GOT3 (cell line): ENCODE measurements at places on chromosomes 4 and X.

DNA sequence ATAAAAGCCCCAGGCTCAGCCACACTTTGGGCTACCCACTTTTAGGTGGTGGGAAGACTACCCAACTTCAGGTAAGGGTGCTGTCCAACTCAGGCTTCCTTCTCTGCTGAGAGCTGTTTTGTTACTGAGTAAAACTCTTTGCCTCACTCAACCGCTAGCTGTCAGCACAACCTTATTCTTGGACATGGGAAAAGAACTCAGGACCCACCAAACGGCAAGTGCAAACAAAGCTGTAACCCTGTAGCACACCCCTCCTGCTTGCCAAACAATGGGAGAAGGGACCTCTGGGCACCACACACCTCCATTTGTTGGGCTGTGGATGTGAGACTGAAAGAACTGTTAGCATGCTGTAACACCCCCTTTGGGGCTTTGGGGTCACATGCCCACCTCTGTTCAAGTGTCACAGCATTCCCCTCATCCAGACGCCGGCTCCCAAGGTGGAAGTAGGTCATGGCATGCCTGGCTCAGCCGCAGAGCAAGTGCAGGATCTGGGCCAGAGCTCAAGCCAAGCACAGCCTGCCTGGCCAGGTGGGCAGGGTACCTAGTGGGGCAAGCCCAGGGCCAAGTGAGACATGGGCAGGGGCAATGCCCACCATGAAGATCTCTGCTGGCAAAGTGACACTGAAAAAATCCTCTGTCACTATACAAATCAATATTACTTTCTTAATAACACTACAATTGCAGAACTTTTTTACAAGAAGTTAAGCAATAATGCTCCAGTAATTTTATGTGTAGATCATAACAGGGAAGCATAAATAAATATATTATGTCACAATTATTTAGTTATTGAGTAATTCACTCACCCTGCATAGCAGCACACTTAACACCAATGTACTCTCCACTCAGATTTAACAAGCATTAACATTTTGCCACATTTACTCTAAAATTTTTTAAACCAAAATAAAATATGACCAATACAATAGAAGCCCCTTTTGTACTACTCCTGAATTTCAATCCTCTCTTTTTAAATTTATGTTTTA, 107.2 kb downstream of the TBCK start:
- no peak for DNase-seq

DNA sequence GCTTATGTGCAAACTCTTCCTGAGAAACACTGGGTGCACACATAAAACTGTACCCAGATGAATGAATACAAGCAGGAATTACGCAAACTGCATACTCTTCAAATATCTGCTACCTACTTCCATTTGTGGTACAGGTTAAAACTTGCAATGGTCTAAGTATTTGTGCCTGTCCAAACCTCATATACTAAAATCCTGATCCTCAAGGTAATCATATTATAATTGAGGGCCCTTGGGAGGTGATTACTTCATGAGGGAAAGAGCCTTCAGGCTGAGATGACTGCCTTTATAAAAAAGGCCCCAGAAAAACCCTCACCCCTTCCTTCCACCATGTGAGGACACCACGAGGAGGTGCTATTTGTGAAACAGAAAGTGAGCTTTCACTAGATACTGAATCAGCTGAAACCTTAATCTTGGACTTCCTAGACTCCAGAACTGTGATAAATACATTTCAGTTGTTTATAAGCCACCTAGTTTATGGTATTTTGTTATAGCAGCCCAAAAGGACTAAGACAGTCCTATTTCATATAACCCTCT, 1977.2 kb downstream of the PCDH7 start:
- no peak for DNase-seq

GRCh38 chr4:26476545-26476944, 13.7 kb downstream of the CCKAR start:
- DNase-seq = no peak

DNA sequence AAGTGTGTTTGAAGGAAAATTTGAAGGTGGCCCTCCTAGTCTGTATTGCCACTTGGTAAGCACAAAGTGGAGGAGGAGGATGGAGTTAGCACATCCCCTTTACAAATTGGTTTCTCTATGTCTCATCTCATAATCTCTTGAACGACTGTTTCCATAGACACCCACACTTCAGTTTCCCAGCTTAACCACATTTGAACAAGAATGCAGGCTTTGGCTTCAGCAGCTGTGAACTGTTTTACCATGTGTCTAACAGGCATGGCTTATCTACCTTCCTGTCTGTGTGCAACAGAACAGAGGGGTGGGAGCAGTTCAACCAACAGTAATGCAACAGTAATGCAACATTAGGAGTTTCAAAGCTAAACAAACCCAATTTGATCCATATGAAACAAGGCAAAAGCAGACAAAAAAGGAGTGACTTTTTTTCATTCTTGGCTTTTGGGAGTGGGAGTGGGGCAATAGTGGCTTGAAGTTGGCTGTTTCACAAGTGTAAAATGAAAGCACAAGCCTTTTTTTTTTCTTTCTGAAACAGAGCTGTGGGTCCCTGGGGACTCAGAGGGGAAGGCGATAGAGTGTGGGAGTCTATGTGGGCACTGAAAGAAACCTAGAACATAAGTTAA, 108.0 kb downstream of the ITM2A start:
- no peak for DNase-seq

- DNase-seq = no peak
These were observed 1.3 kb downstream of the NAF1 start for GRCh38 chr4:163165217-163166017.

- DNase-seq = no peak
These were observed 764.5 kb downstream of the TRAM1L1 start for GRCh38 chr4:116320859-116321258.

GRCh38 chrX:40169193-40170101, 71.7 kb upstream of the BCOR start:
- no peak for DNase-seq

GRCh38 chr4:155336242-155336641, 40.5 kb downstream of the MAP9 start:
- no peak for DNase-seq

- DNase-seq = no peak
These were observed 102.4 kb upstream of the TMLHE start for GRCh38 chrX:155715141-155715540.
